ENCODE measurements at places on chromosomes 3 and 15. TPM values are rescaled to one million over a fixed set of nuclear protein-coding genes. Genes with fewer than 3 reads are reported as not detected.

GOLGA6L7 gene
- not detected for polyA plus RNA-seq

ISLR2 gene
- polyA plus RNA-seq: 2.0 TPM

SGO1 gene
- polyA plus RNA-seq: 0.15 TPM

CCDC54 gene
- polyA plus RNA-seq: not detected

WDR53 gene
- 13.2 TPM for polyA plus RNA-seq
